ENCODE measurements at places on chromosomes 16 and 17.

DNA sequence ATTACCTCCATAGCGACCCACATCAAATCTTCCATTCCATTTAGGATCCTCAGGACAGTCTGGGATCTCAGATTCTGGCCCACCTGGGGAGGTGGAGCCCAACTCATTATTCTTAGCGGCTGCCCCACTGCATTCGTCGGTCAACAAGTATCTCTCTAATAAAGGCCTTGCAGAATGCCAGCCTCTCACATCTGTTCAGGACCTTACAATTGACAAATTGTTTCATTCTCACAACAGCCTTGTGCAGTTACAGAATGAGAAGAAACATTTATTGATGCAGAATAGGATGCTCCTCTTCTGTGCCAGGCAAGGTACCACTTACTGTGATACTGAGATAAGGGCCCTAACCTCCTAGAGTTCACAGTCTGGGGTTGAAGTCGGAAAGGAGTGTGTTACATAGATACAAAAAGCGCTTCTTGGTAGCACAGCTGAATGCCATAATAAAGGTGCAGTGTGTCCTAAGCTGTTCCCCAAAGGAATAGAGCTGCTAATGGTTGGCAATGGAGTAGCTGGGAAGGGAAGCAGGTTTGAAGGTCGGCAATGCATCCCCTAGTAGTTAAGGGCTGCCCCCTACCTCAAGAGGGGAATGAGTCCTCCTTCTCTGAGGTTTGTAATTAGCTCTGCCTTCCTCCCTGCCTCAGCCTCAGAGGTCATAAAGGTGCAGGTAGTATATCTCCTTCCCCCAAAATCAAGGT is 2.3 kb upstream of the MPP2 start:
- DNase-seq = no peak

DNA sequence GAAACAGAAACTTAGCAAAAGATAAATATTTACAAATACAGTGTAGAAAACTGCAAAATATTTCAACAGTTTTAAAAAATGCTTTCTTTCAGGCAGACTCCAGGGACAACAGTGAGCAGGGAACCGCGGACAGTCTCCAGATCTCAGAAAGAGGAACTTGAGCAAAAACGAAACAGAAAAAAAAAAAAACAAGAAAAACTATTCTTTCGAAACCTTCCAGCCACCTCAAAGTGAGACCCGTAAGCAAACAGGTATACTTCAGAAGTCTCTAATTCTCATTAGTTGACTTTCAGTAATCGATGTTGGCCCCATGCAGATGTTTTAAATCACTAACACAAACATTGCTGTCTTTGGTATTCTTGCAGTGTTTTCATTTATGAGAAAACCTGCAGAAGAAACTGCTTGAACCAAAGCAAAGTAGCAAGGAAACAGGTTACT is 15.7 kb upstream of the CCL1 start:
- peak; percentile 59 for DNase-seq

DNA sequence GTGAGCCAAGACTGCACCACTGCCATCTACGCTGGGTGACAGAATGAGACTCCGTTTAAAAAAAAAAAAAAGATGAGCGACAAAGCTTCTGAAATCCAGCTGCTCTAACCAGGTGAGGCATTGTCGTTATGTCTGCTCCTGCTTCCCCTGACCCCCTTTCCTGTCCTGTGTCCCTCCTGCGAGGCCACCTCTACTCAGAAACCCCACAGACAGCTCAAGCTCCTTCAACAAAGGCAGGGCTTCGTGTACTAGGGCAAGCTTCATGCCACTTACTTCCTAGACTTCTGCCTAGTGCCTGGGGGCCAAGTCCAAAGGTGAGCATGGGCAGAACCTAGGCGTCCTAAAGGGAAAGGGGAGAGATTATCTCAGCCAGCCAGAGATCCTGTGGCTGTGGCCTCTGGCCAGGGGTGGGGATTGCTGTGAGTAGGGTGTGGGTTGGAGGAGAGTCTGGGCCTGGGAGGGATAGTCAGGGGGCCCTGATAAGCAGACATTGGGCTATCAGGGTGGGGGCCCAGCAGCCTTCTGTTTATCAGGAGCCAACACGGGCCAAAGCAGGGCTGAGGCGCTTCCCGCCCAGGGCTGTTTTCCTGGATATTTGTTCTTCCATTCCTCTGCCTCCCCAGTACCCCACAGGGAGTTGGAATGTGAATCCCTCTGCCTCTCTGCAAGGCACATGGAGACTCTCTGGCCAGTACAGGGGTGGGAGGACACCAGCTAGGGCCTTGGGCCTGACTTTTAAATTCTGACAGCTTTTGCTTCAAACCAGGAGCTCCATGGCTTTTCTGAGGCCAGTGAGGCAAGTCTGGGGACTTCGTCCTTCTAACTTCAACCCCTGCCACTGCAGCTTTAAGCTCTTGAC is 10.4 kb downstream of the ERAL1 start:
- no peak for DNase-seq

GRCh38 chr16:4515611-4516233 is 22.9 kb downstream of the CDIP1 start:
- DNase-seq = no peak

GRCh38 chr17:5715478-5715877 is 131.2 kb upstream of the NLRP1 start:
- no peak for DNase-seq

DNA sequence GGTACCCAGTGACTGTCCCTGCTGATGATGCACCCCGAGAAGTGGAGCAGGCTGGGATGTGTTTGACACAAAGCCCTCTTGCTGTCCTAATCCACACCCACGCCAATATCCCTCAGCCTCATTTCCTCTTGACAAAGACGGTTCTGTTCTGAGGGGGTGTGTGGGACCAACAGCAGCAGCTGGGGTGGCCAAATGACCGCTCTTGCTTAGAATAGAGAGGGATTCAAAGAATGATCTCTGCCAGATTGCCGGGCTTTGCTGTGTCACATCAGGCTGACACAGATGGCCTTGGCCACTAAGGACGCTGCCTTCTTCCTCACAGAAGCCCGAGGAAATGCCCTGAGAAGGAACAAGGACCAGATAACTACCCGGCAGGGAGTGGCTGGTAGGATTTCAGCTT is 250.7 kb downstream of the NTN1 start:
- DNase-seq = no peak

Data from aorta (tissue), 5 donors.